ENCODE measurements at places on chromosomes 5 and 9. TPM values are rescaled to one million over a fixed set of nuclear protein-coding genes. Genes with fewer than 3 reads are reported as not detected.
A peak's percentile ranks its signal among the peaks of the same experiment; 100 is the strongest.

DNA sequence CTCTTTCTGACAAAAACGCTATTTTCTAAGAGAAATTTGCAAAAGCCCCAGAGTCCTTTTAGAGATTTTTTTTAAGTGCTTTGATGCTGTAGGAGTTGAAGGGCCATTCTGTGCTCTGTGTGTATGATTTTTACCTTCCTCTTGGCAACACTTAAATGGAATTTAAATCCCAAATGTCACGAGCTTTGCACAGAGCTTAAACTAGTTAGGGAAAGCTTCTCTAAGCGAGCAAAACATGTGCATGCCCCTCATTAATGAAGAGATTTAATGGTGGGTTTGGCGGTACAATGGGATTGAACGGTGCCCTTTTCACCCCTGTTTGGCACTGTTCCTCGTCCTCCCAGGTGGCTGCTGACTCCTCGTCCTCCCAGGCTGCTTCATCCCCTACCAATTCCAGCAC, 220.7 kb downstream of the DRD1 start:
- no peak for DNase-seq

GRCh38 chr9:130782886-130783530, 52.0 kb upstream of the ABL1 start:
- DNase-seq, result no peak

DNA sequence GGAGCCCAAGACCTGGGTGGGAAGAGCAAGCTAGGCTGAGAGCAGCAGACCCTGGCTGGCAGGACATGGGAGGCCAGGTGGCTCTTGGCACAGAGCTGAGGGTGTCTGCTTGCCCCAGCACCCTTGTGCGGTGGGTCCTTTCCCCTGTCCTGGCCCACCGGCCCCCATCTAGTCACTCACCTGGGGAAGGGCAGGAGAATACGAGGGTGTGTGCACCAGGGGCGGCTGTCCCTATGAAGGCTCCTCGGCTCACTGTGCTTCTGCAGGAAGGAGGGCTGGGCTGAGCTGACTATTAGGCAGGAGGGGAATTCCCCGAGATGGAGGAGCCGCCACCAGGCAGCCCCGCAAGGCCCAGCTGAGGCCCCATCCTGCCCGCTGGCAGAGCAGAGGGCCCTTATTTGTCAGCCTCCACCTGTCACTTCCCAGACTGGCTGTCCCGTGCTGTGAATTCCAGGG, 6.1 kb upstream of the TNIP1 start:
- DNase-seq, result no peak

DNA sequence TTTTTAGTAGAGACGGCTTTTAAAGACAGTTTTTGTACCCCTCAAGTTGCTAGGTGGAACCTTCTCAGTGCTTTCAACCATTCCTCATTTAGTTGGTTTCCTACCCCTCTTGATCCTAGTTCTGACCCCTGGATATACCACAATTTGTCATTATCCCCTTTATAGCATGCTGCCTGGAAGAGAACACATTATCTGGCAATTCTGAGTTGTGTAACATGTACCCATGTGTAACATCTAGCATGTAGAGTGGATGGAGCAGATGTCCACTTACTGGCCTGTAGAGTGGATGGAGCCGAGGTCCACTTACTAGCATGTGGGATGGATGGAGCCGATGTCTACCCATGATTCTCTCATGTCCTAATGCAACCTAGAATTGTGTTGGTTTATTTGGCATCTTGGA, 7.5 kb downstream of the SLC36A1 start:
- DNase-seq, result no peak

DNA sequence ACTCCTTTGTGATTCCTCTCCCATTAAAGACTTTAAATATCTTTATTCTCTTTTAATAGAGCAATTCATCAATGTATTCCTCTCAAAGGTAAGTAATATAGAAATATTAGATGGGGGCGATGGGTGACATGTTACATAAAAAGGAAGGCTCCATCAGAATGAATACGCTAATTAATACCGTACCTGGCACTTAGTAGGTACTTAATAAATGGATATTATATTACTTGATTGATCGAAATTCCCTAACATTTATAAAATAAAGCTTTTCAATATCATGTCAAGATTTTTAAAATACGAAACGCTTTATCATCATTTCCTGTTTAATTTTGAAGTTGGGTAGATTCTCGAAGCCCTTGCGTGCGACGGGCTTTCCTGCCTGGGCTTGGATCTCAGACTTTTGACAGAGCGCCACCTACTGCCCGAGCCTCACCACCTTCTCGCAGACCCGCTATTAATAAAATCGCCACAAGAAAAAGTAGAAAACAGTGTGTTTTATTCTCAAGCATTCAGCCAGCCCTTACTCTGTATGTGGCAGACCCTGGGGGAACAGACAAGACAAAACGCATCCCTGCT, 99.4 kb downstream of the C5orf15 start:
- DNase-seq, result peak; percentile 86

DNA sequence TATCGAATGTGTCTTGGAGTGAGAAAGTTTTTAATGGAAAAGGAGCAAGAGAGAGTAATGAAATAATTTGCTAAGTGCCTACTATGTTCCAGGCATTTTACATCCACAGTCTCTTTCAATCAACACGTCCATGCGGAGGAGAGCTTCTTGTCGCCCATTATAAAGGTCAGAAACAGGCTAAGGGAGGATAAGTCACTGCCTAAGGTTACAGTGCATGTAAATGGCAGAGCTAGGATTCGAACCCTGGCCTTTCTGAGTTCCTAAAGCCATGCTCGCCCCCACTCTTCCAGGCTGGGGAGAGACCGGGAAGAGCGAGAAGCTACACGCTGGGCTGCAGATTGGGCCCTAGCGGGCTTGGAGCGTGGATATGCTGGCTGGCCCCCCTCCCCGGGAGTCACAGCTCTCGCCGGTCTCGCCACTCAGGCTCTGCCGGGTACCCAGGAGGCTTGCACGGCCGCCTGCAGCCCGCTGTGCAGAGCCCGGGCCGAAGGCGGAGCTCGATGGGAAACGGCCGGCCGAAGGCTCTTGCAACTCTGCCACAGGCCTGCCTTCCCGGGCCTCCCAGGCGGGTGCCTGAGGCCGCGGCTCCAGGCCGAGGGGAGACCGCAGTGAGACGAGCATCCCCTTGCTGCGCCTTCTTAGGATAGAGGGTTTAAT, 775 bp upstream of the LHX2 start:
- DNase-seq, result no peak

GRCh38 chr9:7785813-7786212, 13.8 kb downstream of the DMAC1 start:
- no peak for DNase-seq

DNA sequence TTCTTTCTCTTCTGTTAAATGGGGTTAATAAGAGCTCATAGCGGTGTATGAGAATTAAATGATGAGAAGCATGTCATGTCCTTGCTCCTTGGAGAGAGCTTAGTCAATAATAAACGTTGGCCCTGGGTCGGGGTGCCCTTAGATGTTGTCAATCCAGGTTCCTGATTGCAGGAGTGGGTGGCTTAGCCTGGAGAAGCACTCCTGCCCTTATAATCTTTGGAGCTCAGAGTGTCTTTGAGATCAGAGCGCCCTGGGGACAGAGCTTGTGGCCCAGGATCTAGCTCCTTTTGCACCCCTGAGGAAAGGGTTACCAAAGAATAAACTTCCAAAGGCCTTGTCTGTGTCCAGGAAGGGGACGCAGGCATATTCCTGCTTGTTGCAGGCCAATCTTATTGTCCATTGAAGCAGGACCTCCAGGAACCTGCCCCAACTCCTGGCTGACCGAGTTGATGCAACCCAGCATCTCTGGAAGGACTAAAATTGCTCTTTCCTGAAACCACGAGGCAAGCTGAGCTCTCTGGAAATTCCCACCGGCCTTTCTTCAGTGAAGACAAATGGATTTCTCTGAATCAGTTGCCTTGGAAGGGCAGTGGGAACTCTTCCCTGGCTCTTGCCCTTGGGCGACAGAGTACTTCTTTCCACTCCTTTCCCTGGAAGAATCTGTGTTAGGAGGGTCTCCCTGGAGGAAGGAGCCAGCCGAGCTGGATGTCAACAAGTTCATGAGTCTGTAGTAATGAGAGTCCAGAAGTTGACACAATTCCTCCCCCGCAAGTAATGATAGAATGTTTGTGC, 6.4 kb upstream of the AMBP start:
- DNase-seq, result no peak

DNA sequence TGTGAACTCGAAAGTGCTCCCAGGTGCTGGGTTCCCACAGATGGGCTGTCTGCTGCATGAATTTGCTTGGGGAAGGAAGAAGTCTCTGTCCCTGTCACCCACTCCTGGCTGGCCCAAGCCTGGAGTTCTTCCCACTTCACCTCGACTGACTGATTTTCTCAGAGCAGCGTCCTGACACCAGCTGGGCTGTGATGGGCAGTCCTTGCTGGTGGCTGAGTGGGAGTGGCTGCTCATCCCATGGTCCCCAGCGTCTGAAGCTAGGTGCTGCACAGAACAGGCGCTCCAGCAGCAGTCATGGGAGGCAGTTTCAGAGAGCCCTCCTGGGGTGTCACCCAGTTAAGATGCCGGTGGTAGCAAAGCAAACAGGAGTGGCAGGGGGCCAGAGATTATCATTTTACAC, 10.1 kb upstream of the NEURL1B start:
- DNase-seq, result no peak

- no peak for DNase-seq
Observed at GRCh38 chr9:3525096-3525835, 535 bp downstream of the RFX3 start.

DNA sequence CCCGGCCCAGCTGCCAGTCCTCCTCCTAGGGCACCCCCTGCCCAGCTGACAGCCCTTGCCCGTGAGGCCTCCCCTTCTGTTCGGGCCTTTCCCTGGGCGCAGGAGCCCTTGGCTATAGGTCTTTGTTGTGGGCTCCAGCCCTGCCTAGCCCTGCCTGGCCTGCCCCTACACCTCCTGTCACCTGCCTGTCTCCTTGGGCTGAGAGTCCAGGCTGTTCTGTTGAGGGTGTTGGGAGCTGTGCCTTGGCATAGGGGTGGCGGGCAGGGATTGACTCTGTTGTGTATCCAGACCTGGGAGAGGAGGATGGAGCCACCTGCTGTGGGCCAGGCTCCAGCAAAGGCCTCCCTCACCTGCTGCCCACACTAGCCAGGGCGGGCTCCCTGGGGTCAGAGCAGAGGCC, 11.6 kb downstream of the FCN2 start:
- no peak for DNase-seq

The ADAMTS13 gene
- 0.06 TPM for total RNA-seq

The C5orf58 gene
- not detected for total RNA-seq

The ANKRD18A gene
- total RNA-seq, result 0.62 TPM

The LCN9 gene
- not detected for total RNA-seq

The SLC6A19 gene
- not detected for total RNA-seq

The DNAJC18 gene
- total RNA-seq, result 4.5 TPM

All from H4 (cell line).